ENCODE measurements at places on chromosomes 13 and 19.
A peak's percentile ranks its signal among the peaks of the same experiment; 100 is the strongest.

- no peak for DNase-seq
These were observed 273.8 kb downstream of the SLITRK6 start for GRCh38 chr13:85525411-85525810.

GRCh38 chr19:34484328-34484727, 2.8 kb downstream of the WTIP start:
- DNase-seq = no peak

DNA sequence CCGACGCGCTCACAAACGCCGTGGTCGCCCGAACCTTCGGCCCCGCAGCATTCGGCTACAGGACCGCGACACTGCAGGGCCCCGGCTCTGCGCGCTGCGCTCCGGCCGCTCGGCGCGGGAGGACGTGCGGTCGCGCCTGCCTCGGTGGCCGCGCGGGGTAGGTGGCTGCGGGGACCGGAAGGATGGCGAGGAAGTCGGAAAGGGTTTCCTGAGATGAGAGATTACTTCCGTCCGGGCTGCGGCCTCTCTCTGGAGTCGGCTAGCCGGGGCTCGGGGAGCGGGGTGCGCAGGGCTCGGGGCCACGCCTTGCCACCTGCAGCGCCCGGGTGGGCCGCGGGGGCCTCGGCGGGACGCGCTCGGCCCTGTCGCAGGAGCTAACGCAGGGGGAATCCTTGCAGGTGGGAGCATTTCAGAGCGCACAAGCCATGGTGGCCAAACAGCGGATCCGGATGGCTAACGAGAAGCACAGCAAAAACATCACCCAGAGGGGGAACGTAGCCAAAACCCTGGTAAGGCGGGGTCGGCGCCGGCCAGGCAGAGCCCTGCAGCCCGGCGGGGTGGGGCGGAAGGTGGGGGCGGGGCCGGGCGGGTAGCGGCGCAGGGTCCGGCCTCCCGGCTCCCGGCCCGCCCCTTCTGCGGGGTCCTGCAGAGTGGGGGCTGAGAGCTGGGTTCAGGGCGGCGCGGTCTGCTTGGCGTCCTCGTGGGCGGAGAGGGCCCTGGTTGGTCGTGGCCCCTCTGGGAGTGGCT, at the start of gene SERP2:
SERP2 (plus strand) TSS at position 224 of the 747 bp plus-strand sequence; CDS start at position 426, 202 bp downstream.
- DNase-seq = peak; percentile 31

- DNase-seq = no peak
These were observed 435.8 kb downstream of the HS6ST3 start for GRCh38 chr13:96525715-96526114.

DNA sequence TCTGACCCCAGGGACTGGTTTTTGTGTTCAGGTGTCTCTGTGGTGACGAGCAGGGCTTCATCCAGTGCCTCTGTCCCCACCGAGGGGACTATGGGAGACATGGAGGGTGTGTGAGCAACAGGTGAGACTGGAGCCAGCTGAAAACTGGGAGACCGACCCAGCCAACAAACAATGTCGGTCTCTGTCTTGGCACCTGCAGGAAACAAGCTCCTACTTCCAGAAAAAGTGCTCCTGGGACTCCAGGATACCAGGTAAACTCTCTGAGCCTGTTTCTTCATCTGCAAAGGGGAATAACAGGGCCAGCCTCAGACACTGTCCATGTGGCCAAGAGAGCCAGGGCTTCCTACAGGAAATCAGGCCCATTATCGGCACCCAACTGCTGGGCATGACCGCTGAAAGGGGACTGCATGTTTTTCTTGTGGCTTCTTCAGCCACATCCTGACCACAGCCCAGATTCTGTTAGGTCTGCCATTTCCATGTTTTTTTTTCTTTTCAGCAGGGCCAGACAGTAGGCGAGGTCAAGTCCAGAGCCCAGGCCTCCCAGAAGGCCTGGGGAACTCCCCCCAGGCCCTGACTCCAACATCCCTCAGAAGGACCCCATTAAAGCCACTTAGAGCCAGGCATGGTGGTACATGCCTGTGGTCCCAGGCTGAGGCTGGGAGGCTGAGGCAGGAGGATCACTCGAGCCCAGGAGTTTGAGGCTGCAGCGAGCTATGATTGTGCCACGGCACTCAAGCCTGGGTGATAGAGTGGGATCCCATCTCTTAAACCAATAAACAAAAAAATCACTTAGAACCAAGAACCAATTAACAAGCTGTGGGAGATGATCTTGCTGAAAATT, 836 bp upstream of the BST2 start:
- DNase-seq = no peak

DNA sequence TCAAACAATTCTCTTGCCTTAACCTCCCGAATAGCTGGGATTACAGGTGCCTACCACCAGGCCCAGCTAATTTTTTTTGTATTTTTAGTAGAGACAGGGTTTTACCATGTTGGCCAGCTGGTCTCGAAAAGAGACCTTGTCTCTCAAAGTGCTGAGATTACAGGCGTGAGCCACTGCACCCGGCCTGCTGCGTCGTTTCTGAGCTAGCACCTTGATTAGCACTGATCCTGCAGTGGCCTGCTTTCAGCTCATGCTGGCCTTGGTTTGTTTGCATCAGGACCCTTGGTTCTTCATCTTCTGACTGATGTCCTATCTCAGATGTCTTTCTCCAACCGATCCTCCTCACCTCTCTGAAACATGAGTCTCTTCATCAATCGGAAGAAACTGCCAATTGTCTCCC, 4.9 kb upstream of the TFDP1 start:
- no peak for DNase-seq

DNA sequence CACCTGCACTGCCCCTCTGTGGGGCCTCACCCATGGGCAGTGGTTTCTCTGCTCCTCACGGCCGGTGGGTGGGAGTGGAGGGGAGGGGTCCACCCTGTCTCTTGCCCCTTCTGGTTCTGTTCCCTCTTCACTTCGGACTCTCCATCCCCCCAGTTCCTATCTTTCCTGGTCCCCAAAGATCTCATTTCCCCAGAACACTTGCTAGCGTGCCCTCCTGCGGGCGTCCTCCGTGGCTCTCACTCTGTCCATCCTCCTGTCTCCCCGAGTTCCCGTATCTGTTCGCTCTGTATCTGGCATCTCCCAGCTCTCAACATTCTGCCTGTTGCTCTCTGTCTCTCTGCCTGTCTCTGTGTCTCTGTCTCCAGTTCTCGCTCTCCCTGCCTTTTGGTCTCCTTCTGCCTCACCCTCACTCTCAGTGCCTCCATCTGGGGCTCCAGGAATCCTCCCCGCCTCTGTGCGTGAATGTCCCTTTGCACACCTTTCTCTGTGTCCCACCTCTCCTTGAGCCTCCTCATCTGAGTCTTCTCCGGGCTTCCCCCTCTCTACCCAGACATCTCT, 363 bp downstream of the SPIB start:
- DNase-seq = no peak

DNA sequence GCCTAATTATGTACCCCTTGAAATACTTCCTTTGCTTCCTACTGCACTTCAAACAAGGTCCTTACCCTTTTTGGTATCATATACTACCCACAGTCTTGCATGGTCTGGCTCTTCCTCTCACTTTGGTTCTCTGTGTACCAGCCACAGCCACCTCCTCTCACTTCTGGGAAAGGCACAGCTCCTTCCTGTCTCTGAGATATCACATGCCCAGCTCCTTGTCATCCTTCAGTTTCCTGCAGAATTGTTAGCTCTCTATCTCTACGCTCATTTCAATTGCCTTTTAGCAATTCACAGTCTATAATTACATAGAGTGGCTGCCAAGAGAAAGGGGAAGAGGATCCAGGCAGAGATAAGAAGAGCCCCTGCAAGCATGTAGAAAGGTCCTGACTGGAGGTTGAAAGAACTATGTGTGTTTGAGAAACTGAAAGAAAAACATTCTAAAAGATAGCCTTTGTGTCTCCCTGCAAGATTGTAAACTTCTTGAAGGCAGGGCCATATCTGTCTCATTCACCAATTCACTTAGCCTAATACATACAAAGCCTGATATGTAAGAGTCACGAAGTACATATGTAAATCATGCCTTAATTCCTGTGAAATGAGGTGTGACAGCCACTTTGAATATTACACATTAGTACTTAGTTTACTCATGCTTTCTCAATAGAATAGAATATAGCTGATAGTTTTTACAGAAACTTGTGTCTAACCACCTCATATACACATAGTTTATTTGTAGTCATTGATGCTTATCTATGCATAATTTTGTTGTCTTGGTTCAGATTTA, 933.1 kb downstream of the DIAPH3 start:
- DNase-seq = no peak

DNA sequence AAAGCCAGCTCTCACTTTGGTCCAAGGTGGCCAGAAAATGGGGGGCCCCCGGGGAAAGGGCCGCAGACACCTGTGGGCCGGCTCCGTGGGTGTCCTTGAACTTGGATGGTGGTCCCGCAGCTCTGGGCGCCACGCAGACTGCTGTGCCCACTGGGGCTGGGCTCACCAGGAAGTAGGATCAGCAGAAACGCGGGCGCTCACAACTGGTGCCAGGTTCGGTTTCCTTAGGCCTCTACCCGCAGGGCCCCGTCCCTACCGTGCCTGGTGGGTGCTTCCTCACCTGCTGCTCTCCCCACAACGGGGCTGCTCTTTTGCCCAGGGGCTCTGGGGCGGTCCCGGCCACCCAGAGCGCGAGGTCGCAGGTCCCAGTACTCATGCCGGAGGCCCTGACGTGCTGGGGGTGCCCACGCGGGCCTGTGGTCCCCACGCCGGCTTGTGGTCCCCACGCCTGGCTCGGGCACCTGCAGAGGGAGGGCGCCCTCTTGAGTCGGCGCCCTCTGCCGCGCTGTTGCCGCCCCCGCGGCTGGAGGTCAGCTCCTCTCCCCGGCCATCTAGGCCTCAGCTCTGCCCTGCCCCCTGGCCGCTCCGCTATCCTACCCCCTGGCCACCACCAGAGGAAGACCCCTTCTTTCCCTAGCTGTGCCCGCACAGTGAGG, 1303.6 kb downstream of the UQCRFS1 start:
- DNase-seq = no peak

- DNase-seq = no peak
These were observed 97.8 kb upstream of the UBL3 start for GRCh38 chr13:29948244-29948643.

- DNase-seq = no peak
These were observed 11.9 kb upstream of the ATF5 start for GRCh38 chr19:49916839-49917733.

DNA sequence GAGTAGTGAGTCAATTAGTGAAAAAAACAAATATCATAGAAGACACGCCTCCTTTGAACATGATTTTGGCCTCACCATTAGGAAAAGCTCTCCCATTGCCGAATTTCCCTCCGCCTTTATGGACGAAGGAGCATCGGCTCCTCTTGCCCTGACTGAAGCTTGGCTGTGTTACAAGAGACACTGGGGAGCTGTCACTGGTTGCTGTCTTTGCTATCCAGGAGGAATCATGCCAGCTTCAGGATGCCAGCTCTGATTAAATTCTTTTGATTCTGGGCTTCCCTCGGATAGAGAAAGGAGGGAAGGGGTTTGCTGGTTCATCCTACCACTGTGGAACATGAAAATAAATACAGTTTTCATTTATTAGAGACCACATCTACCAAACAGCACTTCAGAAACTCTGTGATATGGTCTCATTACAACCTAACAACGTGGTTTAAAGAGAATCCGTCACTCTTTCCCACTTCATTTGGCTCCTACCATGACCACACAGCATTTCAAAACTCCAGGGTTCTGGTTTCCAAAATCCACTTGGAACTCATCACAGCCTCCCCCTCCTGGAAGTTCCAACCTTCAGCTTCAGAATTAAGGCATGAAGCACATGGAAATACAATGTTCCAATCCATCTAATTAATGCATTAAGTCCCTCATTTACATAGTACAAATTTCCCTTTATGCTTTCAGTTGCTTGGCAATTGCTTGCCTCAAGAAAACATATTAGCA, 446.0 kb downstream of the EFNB2 start:
- DNase-seq = no peak

- peak; percentile 53 for DNase-seq
These were observed 167.1 kb downstream of the PCDH9 start for GRCh38 chr13:67063036-67063435.

DNA sequence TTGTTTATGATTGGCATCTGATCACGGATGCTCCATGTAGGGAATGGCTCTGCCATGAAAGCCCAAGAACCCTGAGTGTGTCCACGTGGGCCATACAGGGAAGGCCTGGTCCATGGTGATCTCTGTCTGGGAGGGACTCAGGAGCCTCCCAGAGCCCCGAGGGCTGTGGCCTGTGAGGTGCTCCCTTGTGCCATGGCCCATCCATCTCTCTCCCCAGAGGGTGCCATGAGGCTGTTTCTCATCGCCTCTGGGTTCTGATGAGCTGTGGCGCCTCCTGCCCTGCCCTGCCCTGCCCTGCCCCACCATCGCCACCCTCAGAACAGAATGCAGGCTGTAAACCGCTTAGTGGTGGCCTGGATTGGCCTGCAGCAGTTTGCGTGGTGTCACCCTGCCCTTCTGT, 83.1 kb downstream of the ATP11A start:
- no peak for DNase-seq

- peak; percentile 76 for DNase-seq
These were observed 86.6 kb downstream of the TNFRSF19 start for GRCh38 chr13:23656637-23657371.

- no peak for DNase-seq
These were observed 19.9 kb upstream of the ACOD1 start for GRCh38 chr13:76928456-76928855.

GRCh38 chr13:83162493-83162892, 719.8 kb downstream of the SLITRK1 start:
- DNase-seq = no peak

DNA sequence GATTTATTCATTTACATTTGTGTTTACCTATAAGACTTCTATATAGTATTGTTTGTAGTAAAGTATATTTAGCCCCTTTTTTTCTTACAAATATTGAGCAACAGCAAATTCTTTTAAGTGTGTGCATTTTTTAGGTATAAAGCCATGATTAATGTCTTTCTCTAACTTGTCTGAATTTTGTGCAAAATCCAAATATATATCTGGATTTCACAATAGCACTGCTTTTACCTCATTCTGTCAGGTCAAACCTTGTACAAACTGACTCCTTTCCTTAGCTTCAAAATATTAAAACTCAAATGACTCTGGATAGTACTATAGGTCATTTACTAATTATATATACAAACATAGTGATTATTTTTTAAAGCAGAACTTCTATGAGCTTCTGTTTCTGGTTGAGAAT, 563.0 kb upstream of the SPRY2 start:
- DNase-seq = no peak

DNA sequence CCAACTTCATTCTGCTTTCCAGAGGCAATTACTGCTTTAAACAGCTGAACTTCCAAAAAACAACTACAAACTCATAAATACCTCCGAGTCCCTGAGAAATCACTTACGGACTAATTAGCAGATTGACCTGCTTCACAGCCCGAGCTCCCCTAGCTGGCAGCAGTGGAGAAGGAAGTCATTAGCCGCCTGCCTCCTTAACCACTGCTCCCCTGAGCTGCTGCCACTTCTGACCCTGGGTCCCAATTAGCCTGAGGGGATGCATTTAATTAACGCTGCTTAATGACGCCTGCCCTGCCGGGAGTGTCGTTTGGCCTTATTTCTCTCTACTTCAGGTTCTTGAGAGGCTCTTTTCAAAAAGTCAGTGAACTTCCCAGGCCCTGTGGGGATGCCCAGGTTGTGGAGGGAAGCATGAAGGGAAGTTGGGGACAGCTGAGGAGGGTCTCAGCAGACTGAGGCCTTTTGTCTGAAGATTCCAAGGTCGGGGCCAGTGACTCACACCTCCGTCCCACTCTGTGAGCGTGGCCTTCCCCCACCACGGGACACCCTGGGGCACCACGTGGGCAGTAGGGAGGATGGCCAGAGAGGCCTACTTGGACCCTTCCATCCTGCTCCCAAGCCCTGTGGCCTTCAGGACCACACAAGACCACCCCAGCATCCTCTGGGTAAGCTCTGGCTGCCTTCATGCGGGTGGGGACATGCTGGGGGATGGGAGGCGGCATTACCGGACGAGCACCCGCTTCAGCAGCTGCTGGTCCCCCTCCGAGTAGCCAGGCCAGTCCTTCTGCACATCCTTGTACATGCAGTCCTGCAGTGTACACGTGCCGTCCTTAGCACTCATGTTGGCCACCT, 19.8 kb upstream of the ISYNA1 start:
- no peak for DNase-seq
